NCI-H2081 treated with DMSO at 0.1 percent for 48 hours (cell line): ENCODE measurements at places on chromosomes 11 and 22.

DNA sequence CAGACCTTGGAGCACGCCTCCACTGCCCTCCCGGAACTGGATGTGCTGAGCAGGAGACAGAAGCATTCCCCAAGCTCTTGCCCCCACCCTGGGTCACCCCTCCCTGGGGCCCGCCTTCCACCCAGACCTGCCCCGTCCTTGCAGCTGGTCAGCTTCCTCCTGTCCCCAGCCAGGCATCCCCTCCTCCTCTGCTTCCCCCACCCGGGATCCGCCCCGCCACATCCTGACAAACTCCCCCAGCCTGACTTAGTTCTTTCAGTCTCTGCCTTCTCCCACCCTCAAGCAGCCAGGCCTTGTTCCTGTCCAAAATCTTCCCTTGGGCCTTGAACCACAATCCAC is 1.1 kb upstream of the PLXNB2 start:
- no peak for DNase-seq

GRCh38 chr11:17414317-17414737 is 25.9 kb upstream of the KCNJ11 start:
- peak; percentile 86 for DNase-seq

- no peak for DNase-seq
Observed at GRCh38 chr11:37264783-37265182, 666.7 kb upstream of the RAG2 start.

DNA sequence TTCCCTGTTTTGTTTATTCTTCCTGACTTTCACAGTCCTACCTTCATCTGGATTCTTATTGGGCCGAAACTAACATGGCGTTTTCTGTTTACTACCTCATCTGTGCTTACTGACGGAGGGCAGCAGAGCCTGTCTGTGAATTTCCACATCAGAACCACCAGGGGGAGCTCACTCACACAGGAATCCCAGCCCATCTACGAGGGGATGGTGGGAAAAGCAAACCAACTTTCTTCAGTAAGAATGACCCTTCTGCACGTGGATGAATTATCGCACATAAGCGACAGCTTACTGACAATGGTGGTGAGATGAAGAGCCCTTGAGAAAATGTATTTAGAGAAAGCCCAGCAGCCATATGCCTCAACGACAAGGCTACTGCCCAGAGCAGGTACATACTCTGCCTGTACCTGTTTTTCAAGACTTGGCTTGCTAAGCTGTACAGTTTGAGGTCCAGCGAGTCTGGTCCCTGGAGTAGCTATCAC is 42.5 kb downstream of the LARGE2 start:
- DNase-seq = peak; percentile 15

- DNase-seq = no peak
Observed at GRCh38 chr11:117932426-117932825, 3.2 kb upstream of the TMPRSS13 start.

DNA sequence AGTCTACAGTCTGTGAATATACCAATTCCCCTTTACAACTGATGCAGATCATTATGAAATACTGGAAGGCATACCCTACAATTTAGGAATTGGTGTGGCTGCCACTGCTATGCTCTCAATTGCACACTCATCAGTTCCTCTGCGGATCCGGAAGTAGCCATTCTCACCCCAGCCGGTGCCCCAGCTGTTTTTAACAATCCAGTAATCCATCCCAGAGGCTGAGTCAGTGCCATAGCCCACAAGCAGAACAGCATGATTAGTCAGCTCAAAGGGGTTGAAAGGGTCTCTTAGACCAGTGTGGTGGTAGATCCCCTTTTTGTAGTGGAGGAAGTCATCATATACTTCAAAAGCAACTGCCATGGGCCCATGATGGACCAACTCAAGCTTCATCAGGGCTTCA is 43.6 kb downstream of the CTSC start:
- DNase-seq = no peak

DNA sequence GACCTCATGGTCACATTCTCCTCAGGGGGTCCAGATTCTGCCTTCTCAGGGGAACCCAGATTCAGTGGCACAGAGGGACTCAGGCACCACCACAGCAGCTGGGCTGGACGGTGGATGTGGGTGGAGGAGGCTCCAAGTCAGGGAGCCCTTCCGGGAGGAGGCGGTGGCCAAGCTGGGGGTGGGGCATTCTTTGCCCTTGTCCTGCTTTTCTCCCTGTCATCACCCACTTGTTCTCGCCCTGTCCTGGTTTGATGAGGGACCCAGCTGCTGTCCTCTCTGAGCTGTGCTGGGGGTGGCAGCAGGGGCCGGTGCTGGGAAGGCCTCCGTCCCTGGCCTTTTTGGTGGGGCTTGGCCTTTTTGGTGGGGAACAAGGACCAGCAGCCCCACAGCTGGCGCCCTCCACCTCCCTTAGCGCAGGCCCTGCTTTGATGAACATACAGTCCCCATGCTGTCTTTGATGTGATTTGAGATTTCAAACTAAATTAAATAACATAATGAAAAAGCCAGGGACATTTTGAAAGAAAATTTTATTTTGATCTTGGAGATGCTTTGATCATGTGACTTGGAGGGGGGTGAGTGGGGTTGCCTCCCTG is 1168.2 kb downstream of the BRD1 start:
- no peak for DNase-seq

- no peak for DNase-seq
Observed at GRCh38 chr22:38176170-38176741, 5.4 kb downstream of the PLA2G6 start.

DNA sequence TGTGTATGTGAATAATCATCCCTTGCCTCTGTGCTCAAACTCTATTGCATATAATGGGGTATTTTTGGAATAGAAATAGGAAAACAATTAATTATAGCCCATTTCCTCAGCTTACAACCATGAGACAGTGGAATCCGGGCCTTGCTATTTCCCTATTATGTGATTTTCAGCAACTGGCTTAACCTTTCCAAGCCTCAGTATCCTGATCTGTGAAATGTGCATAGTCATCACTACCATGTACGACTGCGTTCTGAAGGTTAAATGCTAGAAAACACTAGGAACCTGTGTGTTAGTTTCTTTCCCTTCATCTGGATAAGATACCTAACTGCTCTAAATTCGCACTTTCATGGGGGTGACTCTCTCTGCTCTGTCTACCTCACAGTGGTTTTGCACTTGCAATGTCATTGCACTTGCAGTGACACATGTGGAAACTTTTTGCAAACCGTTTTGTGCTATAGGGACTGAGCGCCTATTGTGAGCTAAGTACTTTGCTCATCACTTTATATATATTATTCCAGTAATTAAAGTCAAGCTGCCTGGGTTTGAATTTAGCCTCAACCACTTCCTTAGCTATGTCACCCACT is 48.3 kb downstream of the IRAG1 start:
- DNase-seq = no peak

GRCh38 chr11:112057170-112057569 is 16.6 kb downstream of the PIH1D2 start:
- no peak for DNase-seq

- DNase-seq = no peak
Observed at GRCh38 chr11:15970506-15971214, 385.7 kb downstream of the SOX6 start.

DNA sequence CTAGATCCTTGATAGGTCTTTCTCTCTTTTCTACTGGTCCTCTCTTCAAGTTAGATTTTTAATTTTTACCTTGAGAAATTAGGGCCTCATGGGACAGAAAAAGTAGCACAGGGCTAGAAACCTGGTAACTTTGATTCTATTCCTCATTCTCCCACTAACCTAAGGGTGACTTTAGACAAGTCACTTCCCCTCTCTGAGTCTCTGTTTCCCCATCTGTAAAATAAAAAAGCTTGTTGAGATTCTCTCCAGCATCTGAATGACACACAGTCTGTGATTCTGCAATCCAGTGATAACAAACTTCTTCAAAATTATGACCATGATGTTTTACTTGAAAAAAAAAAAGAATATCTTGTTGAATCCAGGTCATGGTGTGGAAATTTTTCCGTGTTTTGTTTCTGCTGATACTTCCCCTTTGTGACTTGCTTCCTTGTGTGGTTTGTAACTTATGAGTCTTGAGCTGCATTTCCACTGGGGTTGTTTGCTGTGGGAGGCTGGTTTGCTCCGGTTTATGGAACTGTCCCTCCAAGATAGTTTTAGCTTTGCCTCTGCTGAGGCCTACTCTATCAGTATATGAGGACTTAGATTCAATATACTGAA is 9.8 kb upstream of the MPEG1 start:
- DNase-seq = no peak

DNA sequence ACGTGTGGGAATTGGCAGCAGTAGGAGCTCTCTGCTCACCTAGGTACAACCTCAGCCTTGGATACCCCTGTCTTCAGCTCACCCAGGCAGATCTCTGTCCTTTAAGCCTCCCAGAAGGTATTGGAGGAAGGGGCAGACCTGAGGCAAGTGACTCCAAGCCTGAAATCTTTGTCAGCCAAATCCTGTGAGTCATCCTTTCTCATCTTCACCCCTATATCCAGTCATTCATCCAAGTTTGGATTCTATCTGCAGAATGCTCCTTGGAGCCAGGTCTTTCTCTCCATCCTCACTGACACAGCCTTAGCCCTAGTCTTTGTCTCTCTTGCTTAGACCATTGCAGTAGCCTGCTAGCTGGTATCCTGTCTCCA is 10.4 kb upstream of the THY1 start:
- DNase-seq = no peak

DNA sequence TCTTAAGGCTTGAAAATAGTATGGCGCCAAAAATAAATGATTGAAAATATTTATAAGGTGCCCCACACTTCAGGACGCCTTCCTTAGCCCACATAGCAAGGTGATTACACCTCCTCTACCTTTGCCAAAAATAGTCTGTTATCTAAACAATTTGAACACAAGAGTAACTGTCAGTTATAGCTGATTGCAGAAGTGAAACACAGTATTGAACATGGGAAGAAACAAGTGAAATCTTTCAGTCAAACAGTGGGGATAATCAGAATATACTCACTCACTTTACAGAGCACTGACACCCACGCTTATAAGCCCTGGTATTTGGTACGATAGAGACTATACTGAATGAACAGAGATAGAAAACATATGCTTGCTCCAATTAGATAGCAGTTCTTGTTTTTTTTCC is 203.1 kb downstream of the RAB38 start:
- no peak for DNase-seq

DNA sequence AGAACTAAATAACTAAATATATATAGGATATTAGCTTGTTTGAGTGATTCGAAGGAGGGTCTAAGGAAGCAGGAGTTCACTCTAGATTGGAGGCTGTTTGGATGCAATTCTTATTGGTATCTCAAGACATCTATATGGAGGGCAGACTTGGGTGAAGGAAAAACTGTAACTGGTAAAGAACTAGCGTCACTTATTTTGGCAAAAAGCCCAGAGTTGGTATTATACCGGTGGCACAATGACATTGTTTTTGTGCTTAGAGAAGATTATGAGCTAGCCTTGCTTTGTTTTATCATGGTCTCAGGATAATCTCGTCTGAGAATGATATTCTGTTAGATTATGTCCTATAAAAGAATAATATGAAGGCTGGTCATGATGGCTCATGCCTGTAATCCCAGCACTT is 6.0 kb upstream of the SLC35F2 start:
- DNase-seq = no peak

GRCh38 chr11:31790649-31791048 is 20.5 kb downstream of the PAX6 start:
- DNase-seq = no peak

DNA sequence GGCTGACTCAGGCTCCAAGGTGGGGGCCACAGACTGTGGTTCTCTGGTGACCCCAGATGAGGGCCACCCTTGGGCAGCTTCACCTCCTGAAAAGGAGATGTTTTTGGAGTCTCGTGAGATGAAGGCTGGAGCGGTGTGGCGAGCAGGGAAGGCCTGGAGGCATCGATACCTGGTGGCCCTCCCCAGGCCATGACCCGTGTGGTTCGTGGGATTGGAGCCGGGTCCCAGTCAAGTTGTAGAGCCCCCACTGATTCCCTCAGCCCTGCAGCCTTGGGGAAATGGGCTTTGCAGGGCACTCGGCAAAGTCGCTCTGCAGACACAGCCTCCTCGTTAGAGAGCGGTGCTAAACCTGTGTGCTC is 1083.4 kb downstream of the BRD1 start:
- no peak for DNase-seq

DNA sequence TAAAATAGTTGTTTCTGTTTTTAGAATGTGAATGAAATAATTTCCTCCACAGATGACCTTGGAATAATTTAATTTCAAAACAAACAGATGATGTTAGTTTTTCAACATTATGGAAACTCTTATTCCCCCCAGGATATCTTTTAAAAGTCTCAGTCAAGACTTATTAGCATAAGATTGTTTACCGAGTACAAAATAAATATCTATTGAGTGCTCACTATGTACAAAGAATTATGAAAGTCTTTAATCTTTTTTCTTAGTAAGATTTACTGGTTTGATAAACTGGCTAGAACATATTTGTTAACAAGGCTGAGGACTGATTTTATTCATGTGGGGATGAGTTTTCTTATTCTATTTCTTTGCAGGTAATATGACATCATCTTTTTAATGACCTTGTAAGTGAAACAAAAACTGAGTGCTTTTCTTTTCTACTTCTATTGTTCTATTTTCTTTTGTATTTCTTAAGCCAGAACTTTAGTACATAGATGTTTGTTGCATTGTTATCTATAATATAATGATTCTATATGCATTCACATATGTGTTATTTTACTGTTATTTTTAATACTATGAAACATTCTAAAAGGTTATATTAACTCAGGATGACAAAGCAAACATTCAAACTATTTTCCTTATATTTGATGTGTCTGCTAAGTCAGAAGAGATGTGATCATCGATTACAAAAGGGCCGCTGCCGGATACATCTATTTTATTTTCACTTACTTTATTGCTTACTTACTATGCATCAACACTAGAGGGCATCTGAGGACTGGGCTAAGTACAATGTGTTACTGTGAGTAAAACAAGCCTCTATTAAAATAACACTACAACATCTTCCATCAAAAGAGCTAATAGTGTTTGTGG is 111.0 kb upstream of the ARHGAP42 start:
- no peak for DNase-seq

- DNase-seq = no peak
Observed at GRCh38 chr11:113952070-113952469, 22.8 kb upstream of the HTR3A start.

- no peak for DNase-seq
Observed at GRCh38 chr11:62560566-62561103, 13.1 kb downstream of the EEF1G start.

DNA sequence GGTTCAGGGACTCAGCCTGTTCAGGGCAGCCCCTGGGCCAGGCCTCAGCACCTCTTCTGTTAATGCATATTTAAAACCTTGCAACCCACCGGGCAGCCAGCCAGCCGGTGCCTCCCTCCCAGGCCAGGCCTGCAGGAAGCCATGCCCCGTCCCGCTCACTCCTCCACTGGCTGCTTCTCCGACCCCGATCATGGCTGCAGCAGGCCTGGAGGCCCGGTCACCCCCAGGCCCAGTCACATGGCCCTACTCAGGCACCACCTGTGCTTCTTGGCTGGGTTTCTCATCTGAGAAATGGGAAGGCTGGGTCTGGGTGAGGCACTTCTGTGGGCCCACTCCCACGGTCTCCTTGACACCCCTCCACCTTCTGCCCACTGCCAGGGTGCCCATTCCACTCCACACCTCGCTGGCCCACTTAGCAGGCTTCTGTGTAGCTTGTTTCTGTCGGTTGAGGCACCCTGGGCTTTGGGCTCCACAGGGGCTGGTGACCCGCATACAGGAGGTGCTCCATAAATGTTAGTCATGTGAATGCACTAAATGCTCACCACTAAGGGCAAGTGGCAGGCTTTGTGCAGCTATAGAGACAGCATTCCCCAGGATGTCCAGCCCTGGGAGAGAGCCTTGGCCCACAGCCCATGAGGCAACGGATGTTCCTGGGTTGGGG is 11.4 kb downstream of the RTN4R start:
- no peak for DNase-seq
